ENCODE measurements at places on chromosomes 1 and 21.
A peak's percentile ranks its signal among the peaks of the same experiment; 100 is the strongest.

GRCh38 chr1:3652548-3653285 lies 401 bp downstream of the TP73 start:
- no peak for DNase-seq

- no peak for DNase-seq
Observed at GRCh38 chr1:160705742-160706141, 5.9 kb downstream of the CD48 start.

GRCh38 chr1:234963180-234963903 lies 165.3 kb downstream of the TOMM20 start:
- DNase-seq: peak; percentile 80

DNA sequence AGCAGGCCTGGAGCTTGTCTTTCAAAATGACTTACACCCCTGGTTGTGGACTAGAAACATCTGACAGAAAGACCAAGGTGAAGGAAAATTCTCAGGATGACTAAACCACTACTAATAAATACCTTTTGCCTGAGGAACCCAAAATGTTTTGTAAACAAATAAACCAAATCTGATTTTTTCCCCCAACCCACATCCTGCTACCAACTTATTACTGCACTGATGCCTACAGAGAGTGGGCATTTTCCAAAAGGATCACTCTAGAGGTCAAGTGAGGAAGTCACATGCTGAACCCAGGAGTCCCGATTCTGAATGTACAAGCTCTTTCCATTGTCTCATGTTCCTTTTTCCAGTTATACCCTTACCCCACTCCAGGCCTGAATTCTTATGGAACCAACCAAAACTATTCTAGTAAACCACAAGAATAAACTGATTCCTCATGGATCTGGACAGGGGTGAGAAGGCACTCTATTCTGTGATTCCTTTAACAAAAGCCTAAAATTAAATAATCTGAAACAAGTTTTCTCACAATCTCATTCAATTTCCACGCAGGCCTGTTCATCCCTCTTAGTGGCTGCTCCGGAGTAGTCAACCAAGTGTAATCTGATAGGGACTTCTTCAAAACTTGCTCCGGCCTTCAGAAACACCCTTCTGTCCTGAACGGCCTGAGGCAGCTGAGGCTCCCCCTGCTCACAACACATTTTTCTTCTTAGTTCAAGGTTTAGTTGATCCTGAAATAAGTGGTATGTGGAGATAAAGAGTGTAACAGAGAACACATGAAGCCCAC lies 1.4 kb downstream of the PI4KB start:
- DNase-seq: no peak

All from effector memory CD8-positive, alpha-beta T cell (primary cell).